ENCODE measurements at places on chromosomes 7 and 10. TPM values are rescaled to one million over a fixed set of nuclear protein-coding genes. Genes with fewer than 3 reads are reported as not detected.

DNA sequence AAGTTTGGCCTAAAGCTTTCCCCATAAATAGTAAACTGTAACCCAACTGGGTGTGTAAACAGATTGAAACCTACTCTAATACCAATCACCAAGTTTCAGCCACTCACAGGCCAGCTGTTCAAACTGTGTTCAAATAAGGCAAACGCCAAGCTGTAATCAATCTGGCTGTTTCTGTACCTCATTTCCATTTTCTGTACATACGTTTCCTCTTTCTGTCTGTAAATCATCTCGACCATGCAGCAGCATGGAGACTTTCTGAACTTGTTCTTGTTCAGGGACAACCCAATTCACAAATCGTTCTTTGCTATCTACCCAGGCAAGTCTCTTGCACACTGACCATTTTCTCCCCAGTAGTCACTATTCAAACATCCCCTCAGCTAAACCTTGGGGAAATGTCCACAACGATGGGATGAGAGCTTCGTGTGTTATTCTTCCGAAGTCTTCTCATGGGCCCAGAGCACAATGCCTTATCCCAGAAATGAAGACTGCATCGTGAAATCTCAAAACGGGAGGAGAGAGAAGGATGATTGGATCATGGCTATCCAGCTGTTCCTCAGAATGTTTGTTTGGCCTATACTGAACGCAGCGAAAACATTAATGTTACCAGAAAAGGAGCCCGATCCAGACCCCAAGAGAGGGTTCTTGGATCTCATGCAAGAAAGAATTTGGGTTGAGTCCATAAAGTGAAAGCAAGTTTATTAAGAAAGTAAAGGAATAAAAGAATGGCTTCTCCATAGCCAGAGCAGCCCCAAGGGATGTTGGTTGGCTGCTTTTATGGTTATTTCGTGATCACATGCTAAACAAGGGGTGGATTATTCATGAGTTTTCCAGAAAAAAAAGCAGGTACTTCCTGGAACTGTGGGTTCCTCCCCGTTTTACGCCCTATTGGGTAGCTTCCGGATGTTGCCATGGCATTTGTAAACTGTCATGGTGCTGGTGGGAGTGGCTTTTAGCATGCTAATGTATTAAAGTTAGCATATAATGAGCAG, 86.2 kb downstream of the SLC16A9 start:
- no peak for DNase-seq

- peak; percentile 76 for DNase-seq
Measured at GRCh38 chr7:6306471-6306870, 34.0 kb upstream of the CYTH3 start.

- no peak for DNase-seq
Measured at GRCh38 chr10:92267343-92267742, 23.5 kb downstream of the CPEB3 start.

GRCh38 chr7:30730097-30730496, 21.8 kb upstream of the INMT start:
- no peak for DNase-seq

MEST gene
- total RNA-seq: 3.1 TPM

SMO gene
- total RNA-seq: 5.8 TPM

Measured in dermis blood vessel endothelial cell (primary cell).